ENCODE measurements at places on chromosomes 7 and 10.

DNA sequence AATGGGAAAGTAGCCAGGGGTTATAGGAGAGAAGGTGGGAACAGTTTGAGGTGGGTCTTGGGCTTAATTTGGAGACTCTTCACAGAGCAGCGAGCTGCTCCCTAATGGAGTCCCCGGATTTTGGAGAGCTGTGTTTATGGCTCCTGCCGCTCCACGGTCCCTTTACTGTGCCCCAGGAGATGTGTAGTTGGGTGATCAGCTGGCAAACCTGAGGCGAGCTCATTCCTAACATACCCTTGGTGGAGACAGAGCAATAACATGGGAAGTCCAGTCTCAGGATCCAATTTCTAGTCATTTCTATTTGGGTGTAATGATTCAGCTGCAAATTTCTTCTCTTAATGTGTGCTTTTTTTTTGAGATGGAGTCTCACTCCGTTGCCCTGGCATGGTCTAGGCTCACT, 1.5 kb downstream of the GARIN1A start:
- no peak for DNase-seq

GRCh38 chr7:55432939-55433784, 68.0 kb downstream of the LANCL2 start:
- peak; percentile 45 for DNase-seq

- DNase-seq: no peak
These were observed 261.3 kb downstream of the ELFN1 start for GRCh38 chr7:1931256-1931950.

DNA sequence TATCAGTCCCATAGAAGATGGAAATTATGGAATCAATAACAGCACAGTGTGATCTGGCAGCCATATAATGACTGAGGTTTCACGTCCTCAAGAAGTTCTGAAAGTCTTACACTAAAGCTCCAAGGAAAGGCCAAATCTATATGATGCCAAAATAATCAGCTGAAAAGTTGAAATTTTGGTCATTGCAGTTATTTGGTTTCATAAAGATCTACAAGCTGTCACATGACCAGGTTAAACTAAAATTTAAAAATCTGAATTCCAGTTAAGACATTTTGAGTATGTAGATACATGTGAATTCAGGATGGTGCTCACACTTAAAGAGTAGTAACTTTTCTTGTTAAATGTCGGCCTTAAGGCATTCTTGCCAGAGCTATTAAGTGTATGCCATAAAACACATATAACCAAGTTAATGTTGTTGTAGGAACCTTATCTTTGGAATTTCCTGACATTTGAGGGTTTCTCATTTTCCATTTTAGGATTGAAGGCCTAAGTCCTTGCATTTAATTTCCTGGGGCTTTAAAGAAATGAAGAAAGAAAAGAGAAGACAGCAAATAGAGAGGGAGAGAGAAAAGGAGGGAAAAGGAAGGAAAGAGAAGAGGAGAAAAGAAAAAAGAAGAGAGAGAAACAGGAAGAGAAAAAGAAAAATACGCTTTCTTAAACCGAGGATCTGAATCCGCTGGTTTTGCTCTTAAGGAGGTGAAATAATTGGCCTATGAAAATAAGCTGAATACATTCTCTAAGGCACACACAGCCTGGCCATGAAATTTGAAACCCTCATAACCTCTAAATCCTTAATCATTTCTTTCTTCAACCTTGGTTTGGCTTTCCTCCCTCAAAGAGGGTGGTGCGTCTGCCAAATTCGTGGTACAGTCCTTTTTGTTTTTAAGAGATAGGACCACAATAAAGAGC, 43.8 kb downstream of the DENND2A start:
- DNase-seq: no peak

GRCh38 chr10:130617985-130618384, 481.8 kb downstream of the GLRX3 start:
- no peak for DNase-seq

- no peak for DNase-seq
These were observed 5.1 kb downstream of the ELFN1 start for GRCh38 chr7:1675036-1675671.

DNA sequence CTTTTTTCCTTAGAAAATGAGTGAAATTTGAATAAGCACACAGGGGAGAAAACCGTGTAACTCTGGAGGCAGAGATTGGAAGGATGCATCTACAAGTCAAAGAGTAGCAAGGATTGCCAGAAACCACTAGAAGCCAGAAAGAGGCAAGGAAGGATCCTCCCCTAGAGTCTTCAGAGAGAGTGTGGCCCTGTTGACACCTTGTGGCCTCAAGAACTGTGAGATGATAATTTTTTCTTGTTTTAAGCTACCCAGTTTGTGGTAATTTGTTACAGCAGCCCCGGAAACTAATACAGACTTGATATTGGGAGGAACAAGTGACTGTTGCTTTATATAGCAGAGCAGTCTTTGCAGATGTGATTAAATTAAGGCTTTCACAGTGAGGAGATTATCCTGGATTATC, 3.6 kb upstream of the GIMAP7 start:
- DNase-seq: no peak

DNA sequence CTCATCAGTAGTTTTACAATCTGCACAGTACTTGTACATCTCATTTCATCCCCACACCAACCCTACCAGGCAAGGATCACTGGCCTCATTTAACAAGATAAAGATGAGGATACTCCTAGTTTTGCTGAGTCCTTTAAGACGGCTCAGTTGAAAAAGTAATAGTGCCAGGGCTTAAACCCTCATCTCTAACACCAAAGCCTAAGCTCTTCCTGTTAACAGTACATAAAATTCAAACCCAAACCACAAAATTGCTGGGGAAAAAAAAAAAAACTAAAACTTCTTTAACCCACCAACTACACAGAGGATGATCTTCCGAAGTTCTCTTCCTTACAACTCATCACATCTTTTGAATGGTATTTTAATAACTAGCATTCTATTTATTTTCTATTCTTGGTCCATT, 1.3 kb downstream of the SAR1A start:
- peak; percentile 59 for DNase-seq

DNA sequence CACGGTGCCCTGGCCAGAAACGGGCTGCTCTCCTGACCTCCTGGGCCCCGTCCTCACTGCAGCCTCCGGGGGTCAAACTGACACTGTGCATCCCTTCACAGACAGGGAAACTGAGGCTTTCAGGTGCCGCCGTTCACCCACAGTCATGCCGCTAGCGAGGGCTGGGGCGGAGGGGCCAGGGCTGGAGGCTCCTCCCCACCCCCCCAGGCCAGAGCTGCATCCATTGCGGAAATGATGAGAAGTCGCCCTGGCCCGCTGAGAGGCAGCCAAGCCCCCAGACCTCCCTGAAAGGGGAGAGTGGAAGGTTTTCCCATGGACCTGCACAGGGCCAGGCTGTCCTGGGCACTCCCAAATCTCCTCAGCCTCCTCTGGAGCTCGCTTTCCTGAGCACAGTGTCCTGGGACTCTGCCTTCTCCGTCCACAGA, 16.5 kb upstream of the INPP5A start:
- DNase-seq: no peak

- no peak for DNase-seq
These were observed 82.3 kb upstream of the GTF2I start for GRCh38 chr7:74575083-74575784.

GRCh38 chr10:45553155-45553554, 119.4 kb downstream of the ZFAND4 start:
- DNase-seq: no peak

- no peak for DNase-seq
These were observed 599.6 kb upstream of the POT1 start for GRCh38 chr7:125529249-125529648.

GRCh38 chr10:43825421-43825820, 176.7 kb upstream of the ZNF32 start:
- DNase-seq: no peak

DNA sequence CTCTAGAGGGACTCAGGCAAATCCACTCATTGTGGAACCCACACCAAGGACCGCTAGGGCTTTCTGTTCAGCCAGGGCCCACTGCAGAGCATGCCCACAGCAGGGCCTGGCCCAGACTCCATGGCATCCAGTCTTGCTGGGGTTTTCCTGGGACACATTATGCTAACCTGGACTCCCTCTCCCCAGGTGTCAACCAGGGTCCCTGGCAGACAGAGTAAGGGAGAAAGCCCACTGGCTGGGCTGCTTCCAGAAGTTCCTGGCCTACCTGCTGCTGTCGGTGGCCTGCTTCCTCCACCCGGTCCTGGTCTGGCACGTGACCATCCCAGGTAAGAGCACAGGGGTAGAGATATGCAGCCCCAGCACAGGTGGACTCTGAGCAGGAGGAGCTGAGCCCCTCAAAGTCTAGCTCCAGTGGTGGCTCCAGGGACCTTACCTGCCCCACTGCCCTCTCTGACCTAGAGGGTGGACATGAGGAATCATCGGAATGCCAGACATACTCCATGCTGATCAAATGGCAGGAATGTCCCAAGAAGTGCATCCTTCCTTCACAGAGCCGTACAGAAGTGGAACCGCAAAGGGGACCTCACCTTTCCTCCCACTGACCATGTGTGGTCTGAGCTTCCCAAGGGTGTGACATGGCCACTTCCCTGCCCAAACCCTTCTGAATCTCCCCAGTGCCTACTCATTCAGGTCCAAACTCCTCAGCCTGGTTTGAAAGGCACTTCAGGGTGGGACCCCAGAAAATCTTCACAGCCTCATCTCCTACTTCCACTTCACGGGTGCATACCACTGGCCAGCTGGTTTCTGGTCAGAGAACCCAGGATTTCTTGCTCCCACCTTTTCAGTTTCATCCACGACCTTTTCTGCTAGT, 22.5 kb downstream of the TMEM72 start:
- DNase-seq: no peak

- no peak for DNase-seq
These were observed 36.8 kb upstream of the NUB1 start for GRCh38 chr7:151304856-151305255.

GRCh38 chr10:86298501-86299001, 68.0 kb downstream of the GRID1 start:
- no peak for DNase-seq

GRCh38 chr7:12422554-12423320, 19.1 kb upstream of the VWDE start:
- DNase-seq: no peak

DNA sequence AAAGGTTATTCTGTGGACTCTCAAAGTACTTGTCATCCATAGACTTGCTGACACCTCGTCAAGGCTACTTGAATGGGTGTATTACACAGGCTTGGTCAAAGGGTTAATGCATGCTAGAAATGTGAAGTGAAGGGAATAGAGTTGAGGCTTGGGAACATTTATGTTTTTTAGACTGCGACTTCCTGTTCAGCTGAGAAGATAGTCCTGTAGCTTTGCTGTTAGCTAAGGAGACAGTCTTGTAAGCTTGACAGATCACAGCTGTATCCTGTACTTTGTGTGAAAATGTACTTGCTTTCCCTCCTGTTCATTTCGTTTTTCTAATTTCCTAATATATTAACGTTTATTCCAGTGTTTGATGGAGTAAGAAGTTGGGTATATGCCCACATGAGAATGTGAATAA, 52.1 kb downstream of the ADD3 start:
- no peak for DNase-seq

- DNase-seq: peak; percentile 66
These were observed 1.8 kb downstream of the UFSP1 start for GRCh38 chr7:100887516-100888290.

DNA sequence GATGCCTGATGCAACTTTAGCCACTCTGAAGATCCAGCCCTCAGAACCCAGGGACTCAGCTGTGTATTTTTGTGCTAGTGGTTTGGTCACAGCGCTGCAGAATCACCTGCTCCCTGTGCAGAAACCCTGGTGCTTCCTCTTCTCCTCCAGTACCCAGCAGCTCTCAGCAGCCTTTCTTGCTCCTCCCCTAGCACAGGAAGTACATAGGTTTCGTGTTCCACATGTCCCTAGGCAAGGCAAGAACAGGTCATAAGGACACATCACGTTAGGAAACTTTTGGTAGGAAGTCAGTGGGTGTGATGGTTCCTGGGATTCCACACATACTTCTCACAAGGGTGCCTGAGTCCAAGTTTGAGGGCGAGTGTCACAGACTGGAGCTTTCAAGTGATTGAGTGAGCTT, 167.9 kb upstream of the PRSS1 start:
- no peak for DNase-seq

- DNase-seq: no peak
These were observed 1.3 kb downstream of the SH2B2 start for GRCh38 chr7:102287981-102288278.

GRCh38 chr7:16320099-16320660, 101.2 kb downstream of the CRPPA start:
- no peak for DNase-seq

- DNase-seq: no peak
These were observed 23.5 kb downstream of the FAM241B start for GRCh38 chr10:69653561-69653960.

GRCh38 chr7:28516390-28517172, 104.3 kb downstream of the CREB5 start:
- no peak for DNase-seq

DNA sequence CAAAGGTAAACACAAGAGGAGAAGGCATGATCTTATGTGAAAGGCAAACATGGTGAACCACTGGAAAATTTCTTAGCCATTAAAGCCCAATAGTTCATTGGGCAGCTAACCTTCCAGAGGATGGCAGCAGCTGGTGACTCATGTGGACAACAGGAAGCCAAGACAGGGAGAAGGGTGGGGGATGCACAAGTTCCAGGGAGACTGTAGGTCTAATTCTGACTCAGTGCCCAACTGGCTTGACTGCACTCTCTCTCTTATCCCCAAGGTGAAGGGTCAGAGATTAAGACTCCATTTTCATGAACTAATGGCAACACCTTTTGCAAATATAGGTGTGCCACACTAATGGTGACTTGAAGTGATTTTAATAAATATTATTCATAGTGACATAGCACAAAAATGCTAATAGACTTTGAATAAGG, 47.9 kb upstream of the SLC35B4 start:
- no peak for DNase-seq

- no peak for DNase-seq
These were observed 662.6 kb upstream of the IGFBP3 start for GRCh38 chr7:46583656-46584055.

GRCh38 chr7:51731075-51731474, 414.5 kb upstream of the COBL start:
- no peak for DNase-seq

GRCh38 chr7:7996568-7996967, 28.0 kb downstream of the GLCCI1 start:
- no peak for DNase-seq

- no peak for DNase-seq
These were observed 44.8 kb downstream of the CAMK2B start for GRCh38 chr7:44280636-44280992.

GRCh38 chr7:43693687-43694398, 35.5 kb downstream of the COA1 start:
- no peak for DNase-seq

GRCh38 chr10:86210416-86210815, 156.2 kb downstream of the GRID1 start:
- DNase-seq: no peak

DNA sequence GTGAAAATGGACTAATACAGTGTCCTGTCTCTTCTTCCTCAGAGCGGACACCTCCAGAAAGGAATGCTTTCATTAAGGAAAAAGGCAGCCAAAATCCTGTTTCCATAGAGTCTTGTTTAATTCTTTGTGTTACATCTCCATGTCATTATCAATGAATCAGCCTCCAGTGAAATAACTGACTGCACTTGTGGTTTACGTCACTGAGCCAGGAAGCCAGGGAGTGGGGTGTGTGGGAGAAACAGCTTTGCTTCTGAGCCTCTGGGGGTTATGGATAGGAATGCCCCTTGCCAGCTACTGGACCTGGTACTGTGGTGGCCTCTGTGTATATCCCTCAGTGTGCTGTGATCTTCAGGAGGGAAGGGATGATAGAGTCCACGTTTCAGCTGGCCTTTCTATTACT, 416.8 kb downstream of the GALNT17 start:
- DNase-seq: no peak

All from CD4-positive, alpha-beta memory T cell (primary cell).